ENCODE measurements at places on chromosomes 16 and 17.

- DNase-seq = no peak
These were observed 43.8 kb upstream of the ENDOV start for GRCh38 chr17:80371196-80371595.

GRCh38 chr17:64077379-64077778 lies 52.6 kb downstream of the ERN1 start:
- DNase-seq = no peak

DNA sequence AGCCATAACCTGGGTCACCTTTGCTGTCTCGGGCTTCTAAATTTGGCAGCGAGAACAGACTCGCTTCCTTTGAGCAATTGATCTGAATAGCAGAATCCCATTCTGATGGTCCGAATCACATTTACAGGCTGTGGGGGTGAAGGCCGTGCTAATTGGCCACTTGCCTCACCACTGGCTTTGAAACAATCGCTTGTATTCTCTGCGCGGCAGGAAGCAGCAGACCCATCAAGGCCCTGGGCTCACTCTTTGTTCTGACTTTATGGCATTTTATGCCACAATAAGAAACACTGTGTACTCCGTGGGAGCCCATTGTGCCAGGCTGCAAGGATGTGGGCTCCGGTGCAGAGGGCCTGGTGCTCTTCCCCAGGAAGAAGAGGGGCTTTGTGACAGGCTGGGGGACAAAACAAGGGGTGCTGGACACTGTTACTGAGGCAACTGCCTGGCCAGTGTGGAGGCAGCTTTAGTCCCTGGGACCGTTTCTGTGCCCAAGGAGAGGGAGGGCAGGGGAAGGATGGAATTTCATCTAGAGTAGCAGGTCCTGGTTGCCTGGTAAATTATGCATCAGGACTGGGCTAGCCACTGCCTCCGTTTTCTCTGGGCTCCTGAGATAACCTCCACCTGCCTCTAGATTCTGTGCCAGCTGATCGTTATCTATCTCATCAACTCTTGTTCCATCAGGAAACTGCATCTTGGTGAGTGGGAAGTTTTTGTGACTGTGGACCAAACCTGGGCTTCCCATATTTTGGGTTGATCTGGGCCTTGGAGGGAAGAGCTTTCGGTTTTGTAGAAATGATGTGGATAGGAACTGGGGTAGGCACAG lies 78.5 kb downstream of the MRC2 start:
- DNase-seq = no peak

- DNase-seq = no peak
These were observed 3.3 kb upstream of the LAT start for GRCh38 chr16:28981517-28981916.

DNA sequence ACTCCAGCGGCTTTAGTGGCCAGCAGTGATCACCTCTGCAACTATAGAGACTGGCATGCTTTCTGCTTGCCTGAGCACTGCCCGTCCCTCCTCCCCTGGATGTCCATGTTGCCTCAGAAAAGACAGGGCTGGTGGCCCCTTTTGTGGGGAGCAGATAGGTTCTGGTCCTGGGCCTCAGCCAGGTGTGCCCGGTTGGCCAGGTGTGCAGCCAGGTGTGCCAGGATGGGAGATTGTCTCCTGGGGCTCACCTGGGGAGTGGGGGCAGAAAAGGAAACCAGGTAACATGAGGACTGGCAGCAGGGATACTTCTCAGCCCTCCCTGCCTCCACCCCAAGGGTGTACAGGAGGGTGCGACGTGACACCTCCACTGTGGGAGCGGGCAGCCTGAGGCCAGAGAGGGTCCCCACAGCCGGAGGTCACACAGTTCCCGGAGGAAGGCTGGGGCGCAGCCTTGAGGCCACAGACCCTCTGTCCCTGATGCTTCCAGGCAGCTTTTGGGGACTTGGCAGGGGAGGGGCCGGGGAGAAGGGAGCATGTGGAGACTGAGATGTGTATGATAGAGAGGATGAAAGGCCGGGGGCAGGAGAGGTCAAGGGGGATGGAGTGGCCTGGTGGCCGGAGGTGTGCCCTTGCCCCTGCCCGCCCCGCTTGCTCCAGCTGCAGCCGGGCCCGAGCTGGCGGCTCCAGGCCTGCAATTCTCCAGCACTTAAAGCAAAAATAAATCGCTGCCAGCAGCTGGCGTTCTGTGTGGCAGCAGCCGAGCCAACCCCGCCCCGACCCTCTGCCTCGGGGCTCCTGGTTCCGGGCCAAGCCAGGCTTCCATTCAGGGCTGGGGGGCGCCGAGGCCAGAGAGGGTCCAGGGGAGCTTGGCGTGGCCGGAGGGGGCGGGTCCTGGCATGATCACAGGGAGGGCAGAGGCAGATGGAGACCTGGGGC lies 6.7 kb downstream of the KCNJ12 start:
- DNase-seq = no peak

DNA sequence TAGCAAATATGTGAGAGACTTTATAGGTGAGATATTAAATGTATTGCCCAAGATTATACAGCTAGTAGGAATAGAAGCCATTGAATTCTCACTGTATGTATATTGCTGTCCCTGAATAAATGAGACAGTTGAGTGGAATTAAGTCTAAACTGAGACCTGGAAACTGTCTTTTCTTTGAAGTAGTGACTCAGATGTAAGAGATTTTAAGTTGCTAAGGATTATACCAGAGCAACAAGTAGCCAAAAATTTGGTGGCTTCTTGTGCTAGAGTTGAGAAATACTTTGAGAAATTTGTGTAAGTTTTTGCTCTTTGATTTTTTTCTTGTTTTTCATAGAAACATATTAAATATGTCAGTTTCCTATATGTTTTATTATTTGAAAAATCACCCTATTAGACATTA lies 58.7 kb downstream of the TANC2 start:
- DNase-seq = no peak

DNA sequence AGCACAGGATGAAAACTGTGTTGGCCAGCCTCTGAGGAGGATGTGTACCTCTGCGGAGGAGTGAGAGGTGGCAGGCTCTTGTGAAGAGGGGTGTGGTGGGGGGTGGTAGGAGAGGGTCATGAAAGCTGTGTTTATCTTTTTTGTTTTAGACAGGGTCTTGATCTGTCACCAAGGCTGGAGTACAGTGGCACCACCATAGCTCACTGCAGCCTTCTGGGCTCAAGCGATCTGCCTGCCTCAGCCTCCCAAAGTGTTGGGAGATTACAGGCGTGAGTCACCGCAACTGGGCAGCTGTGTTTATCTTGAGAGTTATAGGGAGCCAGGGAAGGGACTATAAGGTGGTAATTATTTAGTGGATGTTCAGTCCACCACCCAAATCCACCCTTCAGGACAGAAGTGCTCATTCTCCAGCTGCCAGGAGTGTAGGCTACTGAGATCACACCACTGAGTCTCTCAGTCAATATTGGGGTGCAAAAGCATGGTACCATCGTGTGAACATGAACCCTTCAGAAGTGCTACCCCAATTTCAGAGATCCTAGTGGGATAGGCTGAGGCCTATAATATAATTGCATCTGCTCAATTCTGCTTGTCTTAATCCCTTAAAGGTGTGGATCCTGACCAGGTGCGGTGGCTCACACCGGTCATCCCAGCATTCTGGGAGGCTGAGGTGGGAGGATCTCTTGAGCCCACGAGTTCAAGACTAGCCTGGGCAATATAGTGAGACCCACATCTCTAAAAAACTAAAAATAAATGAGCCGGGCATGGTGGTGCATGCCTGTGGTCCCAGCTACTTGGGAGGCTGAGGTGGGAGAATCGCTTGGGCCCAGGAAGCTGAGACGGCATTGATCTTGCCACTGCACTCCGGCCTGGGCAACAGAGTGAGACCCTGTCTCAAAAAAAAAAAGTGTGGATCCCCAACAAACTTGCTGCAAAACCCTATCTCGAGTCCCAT lies 788 bp upstream of the EXOC3L1 start:
- no peak for DNase-seq

- DNase-seq = no peak
These were observed 1.0 kb downstream of the MGRN1 start for GRCh38 chr16:4625560-4626159.

DNA sequence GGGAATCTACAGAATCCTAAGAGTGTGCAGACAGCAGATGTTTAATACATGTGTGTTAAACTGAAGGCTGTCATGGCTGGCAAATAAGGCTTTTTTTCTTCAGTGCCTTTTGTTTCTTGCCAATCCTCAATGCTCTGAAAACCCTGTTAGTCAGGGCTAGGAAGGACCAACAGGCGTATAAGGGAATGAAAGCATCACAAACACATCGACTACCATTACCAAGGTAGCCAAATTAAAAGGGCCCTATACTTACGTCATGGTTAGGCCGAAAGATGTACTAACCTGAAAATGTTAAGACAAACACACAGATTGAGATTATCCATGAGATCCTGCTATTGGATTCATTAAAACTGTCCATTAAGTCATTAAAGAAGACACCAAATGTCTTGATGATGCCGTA lies 13.1 kb downstream of the SLC16A6 start:
- DNase-seq = no peak

DNA sequence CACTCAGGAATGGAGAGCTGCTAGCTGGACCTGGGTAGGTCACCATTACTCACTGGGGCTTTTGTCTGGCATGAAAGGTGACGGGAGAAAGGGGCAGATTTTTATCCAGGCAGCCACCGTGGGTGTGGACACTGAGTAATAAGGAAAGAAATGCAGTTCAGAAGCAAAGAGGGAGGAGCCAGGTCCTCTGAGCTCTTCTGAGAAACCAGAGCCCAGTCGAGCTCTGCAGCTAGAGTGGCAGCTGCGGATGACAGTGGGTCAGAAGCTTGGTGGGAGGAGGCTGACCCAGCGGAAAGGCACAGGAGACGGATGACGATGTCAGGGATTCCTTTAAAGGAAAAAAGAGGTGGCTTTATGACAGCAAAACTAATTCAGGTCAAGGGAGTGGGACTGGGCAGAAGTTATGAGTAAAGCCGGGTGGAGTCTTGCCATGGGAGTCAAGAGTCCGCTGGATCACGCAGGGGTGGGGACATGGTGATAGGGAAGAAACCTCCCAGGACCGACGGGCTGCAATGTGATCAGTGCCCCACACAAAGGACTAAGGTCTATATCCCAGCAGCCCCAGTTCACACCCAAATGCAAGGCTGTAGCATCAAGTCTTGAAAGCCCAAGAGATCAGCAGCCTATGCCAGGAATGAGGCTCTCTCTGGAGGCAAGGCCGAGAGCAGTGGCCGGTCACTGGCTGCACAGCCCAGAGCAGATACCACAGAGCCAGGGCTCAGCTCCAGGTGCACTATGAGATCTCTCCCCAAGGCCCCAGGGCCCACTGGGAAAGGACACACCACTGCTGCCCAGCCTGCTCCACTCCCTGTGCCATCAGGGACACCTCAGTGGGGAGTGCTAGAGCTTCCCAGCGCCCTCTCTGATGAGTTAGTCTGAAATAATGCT lies 6.3 kb upstream of the MNT start:
- DNase-seq = no peak

- DNase-seq = no peak
These were observed 165.1 kb downstream of the PHKB start for GRCh38 chr16:47626246-47626645.

- DNase-seq = no peak
These were observed 137.2 kb downstream of the SNX11 start for GRCh38 chr17:48244814-48245213.

GRCh38 chr17:55889271-55889670 lies 138.4 kb downstream of the PCTP start:
- DNase-seq = no peak

- DNase-seq = no peak
These were observed 1.5 kb downstream of the KRTAP16-1 start for GRCh38 chr17:41307647-41308046.

GRCh38 chr17:45338023-45338781 lies 21.4 kb upstream of the MAP3K14 start:
- DNase-seq = no peak

GRCh38 chr17:19510903-19511302 lies 22.8 kb upstream of the SLC47A1 start:
- no peak for DNase-seq

- DNase-seq = no peak
These were observed 504.1 kb upstream of the GOT2 start for GRCh38 chr16:59238246-59238645.

DNA sequence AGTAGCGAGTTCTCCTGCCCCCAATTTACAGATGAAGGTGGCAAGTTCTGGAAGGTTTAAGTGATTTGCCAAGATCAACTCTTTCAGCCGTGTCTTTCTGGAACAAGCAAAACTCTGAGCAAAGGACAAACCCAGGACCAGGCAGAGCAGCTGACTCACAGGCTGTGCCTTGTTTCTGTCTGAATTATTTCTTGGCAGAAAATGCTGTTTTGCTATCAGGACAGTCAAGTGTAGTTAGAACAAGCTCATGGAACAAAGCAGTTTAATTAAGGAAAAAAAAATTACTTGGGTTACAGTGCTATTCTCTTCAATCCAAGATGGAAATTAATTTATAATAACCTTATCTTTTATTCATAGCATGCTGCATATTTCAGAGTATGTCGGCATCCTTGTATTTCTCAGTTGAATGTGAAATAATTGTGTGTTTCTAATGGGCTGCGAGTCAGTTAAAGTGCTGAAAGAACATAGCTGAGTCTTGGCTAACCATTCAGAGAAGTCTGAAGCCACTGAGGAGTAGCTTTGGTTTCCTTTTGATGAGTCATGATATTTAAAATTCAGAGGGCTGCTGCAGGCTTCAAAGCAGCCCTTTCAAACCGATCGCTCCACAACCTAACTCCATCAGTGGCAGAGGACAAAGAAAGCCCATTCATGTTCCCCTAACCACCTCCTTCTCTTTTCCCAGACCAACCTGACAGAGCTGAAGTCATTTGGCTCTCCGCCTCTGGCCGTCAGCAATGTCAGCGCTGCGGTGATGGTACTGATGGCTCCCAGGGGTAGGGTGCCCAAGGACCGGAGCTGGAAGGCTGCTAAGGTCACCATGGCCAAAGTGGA lies 143.7 kb downstream of the ZNF18 start:
- no peak for DNase-seq

DNA sequence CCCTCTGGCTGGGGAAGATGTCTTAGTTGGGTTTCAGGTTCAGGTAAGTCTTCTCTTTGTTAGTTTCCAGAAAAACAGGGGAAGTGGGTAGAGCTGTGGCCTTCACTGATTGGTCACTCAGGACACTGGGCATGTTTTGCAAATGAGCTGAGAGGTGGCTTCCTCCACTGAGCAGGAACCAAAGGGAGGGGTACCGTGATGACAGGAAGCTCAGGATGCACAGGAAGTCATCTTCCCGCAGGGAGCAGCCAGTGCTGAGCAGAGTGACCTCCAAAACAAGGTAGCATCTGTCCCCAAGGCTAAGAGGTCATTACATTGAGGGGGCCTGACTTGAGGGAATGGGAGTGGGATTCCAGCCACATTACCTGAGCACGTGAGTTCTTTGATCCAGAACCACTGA lies 5.6 kb downstream of the NT5C start:
- no peak for DNase-seq

- DNase-seq = no peak
These were observed 743 bp downstream of the SHCBP1 start for GRCh38 chr16:46620266-46621005.
